Small intestine (tissue), 16 donors: ENCODE measurements at places on chromosomes 12 and 14.
A peak's percentile ranks its signal among the peaks of the same experiment; 100 is the strongest.

- DNase-seq, result no peak
Measured at GRCh38 chr12:20028033-20028432, 340.3 kb upstream of the PDE3A start.

DNA sequence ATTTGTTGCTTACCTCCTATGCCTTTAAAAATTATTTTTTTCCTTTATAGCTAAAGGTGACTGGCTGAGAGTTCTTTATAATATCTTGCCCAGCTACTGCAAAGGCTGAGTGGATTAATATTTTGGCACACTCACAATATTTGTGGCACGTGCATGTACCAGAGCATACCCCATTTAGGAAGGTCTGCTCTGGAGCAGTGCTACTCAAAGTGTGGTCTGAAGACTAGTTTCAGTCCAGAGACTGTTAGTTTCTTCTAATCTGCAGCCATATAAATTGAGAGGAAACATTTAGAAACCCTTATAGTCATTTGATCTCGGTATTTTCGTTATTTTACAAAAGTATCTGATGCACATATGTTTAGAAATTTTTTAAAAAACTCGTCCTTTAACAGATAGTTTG is 51.0 kb downstream of the IFT81 start:
- DNase-seq, result no peak

GRCh38 chr14:65006261-65006721 is 19.6 kb downstream of the FNTB start:
- DNase-seq, result no peak

DNA sequence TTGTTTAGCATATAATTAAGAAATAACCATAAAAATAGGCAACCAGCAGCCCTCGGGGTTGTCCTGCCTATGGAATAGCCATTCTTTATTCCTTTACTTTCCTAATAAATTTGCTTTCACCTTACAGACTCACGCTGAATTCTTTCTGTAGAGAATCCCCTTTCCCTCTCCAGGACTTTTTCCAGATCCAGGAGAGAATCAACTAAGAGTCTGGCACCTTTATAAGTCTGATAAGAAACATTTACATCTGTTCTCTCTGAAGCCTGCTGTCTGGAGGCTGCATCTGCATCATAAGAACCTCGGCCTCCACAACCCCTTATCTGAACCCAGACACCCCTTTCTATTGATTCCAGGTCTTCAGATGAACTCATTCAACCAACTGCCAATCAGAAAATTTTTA is 32.3 kb downstream of the RIMBP2 start:
- no peak for DNase-seq

DNA sequence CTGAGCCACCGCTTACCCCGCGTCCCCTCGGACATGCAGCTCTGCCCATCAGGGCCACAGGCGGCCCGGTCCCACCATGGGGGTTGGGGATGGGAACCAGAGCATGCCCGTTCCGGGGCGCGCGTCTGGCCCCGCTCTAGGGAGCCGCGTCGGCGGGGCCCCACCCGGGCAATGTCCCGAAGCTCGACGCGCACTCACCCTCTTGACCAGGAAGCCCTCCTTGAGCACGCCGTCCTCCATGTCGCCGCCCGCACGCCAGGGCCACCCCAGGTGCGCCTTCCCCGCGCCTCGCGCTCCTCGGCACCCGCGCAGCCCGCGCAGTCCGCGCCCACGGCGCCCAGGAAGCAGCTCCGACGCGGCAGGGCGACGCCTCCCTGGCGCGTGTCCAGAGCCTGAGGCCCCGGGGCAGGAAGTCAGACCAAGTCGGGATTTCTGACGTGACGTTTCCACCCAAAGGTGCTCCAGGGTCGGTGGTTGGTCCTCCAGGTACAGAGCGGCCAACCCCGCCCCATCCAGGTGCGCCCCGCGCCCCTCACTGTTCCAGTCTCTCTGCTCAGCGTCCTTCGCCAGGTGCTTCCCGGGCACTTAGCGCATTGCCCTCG is at the start of gene PLEK2:
Gene PLEK2, minus strand, starts transcription at position 346 of the 602 bp plus-strand sequence. Its CDS starts 106 bp downstream, at position 240.
- peak; percentile 94 for DNase-seq

- no peak for DNase-seq
Measured at GRCh38 chr12:47270782-47271664, 191.3 kb upstream of the AMIGO2 start.

DNA sequence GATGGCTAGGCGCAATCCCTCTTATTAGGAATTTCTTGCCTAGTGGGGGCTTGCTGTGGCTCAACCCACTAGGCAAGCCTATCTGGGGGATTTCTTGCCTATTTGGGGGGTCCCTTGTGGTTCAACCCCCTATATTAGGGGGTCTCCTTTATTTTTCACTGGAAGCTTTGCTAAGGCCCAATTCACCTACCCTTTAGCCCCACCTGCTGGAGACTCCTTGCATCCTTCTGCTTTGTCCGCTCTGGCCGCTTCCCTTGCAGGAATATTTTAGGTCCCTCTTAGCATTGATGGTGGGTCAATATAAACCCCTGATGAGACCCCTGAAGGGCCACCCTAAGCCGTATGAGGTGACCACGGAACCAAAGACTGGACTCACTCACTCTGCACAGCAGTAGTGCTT is 1552.1 kb downstream of the AACS start:
- DNase-seq, result no peak

DNA sequence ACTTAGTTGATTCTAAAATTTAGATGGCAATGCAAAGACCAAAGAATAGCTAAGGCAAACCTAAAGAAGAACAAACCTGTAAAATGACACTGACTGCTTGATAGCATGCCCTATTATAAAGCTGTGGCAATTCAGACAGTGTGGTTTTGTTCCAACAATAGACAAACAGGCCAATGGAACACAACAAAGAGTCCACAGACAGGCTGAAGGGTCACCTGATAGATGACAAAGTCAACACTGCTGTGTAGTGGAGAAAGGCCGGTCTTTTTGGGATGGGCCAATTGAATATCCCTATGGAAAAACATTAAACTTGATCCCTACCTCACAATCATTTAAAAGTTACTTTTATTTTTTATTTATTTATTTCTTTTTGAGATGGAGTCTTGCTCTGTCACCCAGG is 33.8 kb upstream of the SLC25A3 start:
- DNase-seq, result no peak

GRCh38 chr12:6604259-6605029 is 2.7 kb downstream of the CHD4 start:
- peak; percentile 56 for DNase-seq

DNA sequence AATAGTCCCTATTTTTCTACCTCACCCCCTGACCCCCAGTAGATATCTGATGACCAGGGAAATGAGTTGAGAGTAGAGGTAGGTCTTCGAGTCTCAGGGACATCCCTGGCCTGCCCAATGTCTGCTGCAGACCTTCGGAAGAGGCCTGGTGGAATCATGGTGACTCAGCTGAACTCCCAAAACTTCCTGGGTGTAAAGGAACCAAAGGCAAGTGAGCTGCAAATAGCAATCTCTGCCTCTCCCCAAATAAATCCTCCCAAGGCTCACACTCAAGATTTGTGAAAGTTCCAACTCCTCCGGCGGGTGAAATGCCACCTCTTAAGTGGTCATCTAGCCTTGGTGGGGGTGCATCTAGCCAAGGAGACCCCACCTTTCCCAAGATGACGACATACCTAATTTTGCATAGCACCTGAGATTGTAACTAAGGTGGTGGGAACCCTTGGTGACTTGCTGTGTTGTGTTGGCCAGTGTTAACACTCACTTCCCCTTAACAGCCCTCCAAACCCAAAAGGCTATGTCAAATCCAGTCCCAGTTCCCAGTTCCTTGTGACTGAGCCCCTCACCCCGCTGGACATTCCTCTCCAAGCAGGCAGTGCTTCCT is 6.3 kb downstream of the ZFP36L1 start:
- peak; percentile 58 for DNase-seq

DNA sequence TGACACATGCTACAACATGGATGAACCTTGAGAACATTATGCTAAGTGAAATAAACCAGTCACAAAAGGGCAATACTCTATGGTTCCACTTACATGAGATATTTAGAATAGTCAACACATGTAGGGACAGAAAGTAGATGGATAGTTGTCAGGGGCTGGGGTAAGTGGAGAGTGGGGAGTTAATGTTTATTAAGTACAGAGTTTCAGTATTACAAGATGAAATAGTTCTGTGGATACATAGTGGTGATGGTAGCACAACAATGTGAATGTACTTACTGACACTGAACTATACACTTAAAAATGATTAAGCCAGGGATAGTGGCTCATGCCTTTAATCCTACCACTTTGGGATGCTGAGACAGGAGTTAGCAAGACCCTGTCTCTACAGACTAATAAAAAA is 8.7 kb downstream of the NUP107 start:
- no peak for DNase-seq

- DNase-seq, result no peak
Measured at GRCh38 chr12:101919447-101919846, 42.1 kb downstream of the DRAM1 start.

GRCh38 chr14:105411017-105411941 is 8.3 kb upstream of the MTA1 start:
- DNase-seq, result peak; percentile 59

- DNase-seq, result no peak
Measured at GRCh38 chr12:39905152-39905551, 200.7 kb downstream of the SLC2A13 start.

DNA sequence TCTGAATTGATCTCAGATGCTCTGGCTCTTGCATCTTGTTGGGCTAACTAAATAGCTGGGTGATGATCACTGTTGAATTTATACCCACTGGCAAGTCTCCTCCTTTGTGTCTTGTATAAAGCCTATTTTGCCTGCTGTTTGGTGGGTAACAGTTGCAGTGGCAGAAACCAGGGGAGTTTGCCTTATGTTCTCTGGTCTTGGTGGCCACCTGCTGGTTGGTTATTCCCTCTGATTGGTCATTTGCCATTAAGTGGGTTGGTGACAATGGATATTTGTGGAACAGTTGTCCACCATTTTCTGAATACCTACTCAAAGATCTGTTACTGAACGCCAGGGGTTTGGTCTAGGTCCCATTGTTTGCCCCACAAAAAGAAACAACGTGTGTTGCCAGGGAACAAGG is 52.1 kb downstream of the AVPR1A start:
- peak; percentile 48 for DNase-seq

- DNase-seq, result no peak
Measured at GRCh38 chr12:49190974-49191373, 2.1 kb upstream of the TUBA1A start.

DNA sequence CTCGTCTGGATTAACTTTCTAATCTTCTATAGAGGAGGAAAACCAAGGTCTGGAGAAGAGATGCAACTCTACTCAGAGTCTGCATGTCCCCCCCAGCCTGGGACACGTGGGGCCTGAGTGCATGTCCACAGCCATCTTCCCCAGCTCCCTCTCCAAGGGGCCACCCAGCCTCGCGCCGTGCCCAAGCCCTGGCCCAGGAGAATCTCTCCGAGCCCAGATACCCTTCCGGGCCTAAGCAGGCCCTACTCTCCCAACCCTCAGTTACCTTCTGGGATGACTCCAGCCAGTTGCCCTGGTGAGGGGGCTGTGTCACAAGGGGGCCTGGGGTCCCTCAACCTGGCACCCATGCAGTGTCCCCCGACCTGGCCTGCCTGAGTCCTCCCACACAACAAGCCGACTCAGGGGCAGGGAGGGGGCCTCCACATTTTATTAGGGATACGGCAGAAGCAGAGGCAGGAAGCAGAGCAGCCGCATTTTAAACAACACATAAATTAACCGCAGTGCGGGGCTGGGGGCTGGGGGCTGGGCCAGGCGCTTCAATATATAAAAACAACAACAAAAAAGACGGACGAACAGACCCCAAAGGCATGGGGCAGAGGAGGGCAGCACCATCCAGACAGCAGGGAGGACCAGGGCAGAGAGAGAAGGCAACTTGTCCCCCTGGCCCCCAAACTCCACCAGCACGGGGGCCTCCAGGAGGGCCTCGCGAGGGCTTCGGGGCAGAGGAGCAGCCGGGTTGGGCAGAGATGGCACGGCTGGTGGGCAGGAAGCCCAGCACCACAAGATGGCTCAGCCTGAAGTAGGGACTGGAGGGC is 37.3 kb downstream of the NCKAP5L start:
- no peak for DNase-seq

- no peak for DNase-seq
Measured at GRCh38 chr14:52781629-52782028, 9.8 kb downstream of the GNPNAT1 start.

DNA sequence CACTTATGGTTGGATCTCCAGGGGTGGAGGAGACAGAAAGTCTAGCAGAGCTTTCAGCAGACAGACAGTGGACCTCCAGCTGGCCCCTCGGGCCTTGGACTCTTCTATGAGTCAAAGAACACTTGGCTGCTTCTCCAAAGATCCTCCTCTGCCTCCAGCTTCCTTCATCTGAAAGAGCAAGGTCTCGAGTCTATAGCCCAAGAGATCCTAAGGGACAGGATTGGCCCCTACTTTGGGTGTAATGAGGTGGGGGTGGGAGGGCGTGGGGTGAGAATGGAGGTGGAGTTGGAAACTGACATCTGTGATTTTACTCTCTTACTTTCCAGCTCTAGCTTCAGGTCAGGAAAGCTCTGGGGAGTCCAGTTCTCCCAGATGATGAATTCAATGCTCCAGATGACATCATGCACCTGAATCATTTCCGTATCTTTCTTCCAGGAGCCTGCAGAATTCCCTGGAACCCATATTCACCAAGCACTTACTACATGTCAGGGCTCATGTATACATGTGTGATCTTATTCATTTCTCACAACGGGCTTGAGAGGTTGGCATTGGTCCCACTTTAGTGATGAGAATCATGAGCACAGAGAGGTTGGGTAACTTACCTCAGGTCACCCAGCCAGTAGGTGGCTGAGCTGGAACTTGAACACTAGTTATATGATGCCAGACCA is 10.2 kb upstream of the PGF start:
- no peak for DNase-seq

- no peak for DNase-seq
Measured at GRCh38 chr12:20560935-20561334, 134.2 kb upstream of the SLCO1C1 start.

GRCh38 chr14:103191844-103192243 is 68.6 kb downstream of the TNFAIP2 start:
- DNase-seq, result no peak

GRCh38 chr14:89899917-89900663 is 54.4 kb downstream of the EFCAB11 start:
- peak; percentile 37 for DNase-seq

GRCh38 chr12:106282457-106283097 is 20.0 kb upstream of the TCP11L2 start:
- peak; percentile 75 for DNase-seq

DNA sequence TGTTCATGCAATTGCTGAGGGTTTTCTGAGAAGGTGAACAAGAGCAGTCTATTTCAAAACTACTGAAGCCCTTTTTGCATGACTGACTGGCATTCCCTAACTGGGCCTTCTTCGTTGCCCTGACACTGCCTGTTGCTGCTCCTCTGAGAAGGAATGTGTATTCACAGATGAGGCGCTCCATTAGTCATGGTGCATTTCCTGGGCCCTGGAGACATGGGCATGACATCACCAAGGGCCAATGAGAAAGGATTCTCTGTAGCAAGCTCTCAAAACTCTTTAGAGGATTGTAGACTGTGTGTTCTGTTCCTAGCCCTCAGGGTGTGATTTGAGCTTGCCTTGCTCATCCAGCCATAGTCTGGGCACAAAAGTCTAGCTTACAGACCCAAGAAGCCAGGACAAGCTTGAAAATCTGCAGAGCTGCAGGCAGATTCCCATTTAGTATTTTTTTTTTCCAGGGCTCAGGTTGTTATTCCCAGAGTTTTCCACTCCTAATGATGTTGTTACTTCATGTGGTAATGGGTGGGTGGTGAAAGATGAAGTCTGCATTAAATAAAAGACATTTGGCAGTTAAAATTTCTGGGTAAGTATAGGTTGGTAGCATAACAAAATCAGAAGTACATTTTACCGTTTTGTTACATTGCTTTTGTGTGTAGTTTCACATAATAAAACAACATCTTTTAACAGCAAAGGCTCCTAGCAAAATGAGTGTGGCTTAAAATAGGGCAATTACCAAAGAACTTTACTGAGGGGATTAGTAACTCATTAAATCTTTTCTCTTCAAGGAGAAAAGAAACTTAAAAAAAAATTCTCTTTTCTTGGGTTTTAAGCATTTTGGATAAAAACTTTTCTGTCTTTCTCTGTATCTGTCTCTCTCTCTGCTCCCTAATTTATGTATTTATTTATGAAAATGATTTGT is 318.4 kb downstream of the RAD51B start:
- peak; percentile 52 for DNase-seq
